ENCODE measurements at places on chromosomes 6 and 20.

- DNase-seq, result peak; percentile 34
These were observed 2.4 kb downstream of the HEBP2 start for GRCh38 chr6:138406443-138406842.

DNA sequence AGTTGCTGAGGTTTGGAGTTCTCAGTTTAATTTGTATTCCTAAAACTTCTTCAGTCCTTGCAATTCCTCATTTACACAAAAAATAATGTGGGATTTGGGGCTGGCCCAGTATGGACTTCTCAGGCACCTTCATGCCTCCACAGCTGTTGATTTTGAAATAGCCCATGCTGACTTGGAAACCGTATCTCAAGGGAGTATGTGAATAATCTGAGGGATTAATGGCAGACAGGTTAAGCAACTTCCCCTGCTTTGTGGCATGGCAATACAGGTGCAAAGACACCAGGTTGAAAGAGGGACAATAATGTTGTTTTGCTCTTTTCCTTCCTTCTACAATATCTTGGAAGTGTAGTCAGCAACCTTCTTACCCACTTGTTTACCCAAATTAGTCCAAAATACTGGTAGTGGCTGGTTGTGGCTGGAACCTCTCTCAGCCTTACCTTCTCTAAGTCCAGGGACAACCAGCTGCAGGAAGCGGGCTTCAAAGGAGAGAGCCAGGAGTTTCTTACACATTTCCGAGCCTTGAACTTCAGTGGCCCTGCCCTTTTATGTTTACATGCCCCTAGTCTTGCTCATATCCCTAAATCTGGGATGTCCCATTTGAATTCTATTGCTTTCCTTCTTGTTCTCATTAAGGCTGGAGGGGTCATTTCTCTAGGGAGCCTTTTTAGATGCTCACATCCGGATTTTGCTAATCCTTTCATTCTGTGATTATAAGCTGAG lies 44.1 kb upstream of the ADGRF1 start:
- DNase-seq, result no peak

DNA sequence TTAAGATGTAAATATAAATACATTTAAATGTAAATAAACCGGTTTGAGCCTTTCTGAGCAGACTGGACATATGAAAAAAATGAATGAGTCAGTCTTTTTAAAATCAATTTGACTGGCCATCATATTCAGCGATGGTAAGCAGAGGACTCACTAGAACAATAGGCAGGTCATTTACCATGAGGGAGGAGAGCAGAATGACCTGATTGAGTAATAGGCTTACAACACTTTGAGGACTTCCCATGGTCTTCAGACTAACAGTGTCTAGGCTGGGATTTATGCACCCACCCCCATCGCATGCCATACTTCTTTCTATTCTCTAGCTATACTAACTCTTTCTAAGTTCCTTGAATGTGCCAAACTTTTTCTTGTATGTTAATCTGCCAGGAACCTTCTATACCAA lies 241.9 kb upstream of the RAB32 start:
- no peak for DNase-seq

GRCh38 chr6:999552-999951 lies 306.6 kb upstream of the EXOC2 start:
- no peak for DNase-seq

GRCh38 chr6:33000055-33000454 lies 9.3 kb downstream of the HLA-DOA start:
- no peak for DNase-seq

- DNase-seq, result no peak
These were observed 81.5 kb downstream of the RREB1 start for GRCh38 chr6:7189101-7189758.

DNA sequence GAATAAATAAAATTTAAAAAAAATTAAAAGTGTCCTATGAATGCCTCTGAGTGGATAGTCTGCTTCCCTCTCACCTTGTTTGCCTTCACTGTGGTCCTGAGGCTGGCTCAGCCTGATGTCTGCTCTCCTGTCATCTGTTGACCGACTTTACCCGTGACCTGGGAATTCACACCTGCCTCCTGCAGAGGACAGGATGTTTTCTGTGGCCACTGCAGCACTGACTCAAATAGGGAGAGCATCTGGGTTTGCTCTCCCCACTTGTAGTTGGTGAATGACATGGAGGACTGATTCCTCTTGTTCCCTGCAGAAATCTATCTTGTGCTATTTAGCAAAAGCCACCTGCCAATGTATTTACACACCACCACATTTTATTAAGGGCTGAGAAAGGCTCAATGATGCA lies 52.4 kb upstream of the ERVFRD-1 start:
- DNase-seq, result no peak

DNA sequence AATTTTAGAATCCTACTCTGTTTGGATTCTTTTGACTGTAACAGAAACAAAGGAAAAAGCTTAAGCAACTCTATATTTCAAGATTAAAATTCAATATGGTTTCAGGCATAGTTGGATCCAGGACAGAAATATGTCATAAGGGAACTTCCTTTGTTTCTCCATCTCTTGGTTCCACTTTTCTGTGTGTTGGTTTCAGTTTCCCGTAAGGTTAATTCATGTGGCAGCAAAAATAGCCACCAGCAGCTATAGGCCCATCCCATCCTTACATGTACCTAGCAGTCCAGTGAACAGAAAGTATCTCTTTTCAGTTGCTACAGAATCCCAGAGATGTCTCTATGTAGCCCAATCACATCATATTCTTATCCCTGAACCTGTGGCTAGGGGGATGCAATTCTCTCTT lies 8.8 kb upstream of the FAM8A1 start:
- no peak for DNase-seq

- no peak for DNase-seq
These were observed 9.5 kb downstream of the NCR2 start for GRCh38 chr6:41344876-41345275.

GRCh38 chr6:167093406-167093921 lies 29.4 kb upstream of the CCR6 start:
- no peak for DNase-seq
